Neuronal stem cell (in vitro differentiated cells): ENCODE measurements at places on chromosomes 4 and X.

GRCh38 chr4:16116019-16116418 is 32.2 kb upstream of the PROM1 start:
- H3K4me3 ChIP-seq: no peak overlapping the region
- H3K27me3 ChIP-seq: peaks cover 19% of the 10 kb centered on the region
- H3K4me1 ChIP-seq: peaks cover 1% of the 10 kb centered on the region
- no peaks in the 10 kb centered on the region for H3K36me3 ChIP-seq
- no peak for DNase-seq
- no peak overlapping the region for H3K27ac ChIP-seq

DNA sequence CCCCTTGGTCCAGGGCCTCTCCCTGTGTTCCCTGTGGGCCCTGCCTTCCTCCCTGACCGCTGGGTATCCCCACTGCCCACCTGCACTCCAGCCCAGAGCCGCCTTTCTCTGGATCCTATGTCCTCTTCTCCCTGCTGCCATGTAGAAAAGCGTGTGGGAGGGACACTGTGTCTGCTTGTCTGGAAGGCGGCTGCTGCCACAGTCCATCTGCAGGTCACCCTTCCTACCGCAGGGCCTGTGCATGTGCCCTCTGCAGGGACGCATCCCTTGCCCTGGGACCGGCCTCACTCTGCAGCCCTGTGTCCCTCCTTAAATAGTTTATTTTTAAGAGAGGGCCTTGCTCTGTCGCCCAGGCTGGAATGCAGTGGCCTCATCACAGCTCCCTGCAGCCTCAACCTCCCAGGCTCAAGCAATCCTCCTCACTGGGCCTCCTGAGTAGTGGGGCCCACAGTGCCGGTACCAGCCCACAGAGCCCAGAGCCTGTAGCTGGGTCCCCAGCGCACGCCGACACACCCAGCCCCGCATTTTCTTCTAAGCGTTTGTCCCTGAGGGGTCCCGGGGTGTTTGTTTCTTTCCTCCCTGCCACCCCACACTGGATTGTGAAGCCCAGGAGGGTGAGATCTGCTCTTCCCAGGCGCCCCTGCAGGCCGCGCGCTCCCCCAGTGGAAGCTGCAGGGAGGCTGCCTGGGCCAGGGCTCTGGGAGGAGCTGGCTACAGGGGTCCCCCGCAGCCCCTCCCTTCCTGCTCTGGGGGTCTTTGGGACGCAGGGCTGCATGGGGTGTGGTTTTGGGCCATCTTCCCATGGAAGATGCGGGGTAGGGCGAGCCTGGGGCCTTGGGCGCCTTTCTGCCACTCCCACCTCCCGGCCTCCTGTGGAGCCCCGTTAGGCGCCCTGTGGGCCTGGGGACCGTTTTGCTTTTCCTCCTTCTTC is 12.8 kb upstream of the NAT8L start:
- peaks cover 11% of the 10 kb centered on the region for H3K27me3 ChIP-seq
- peaks cover 5% of the 10 kb centered on the region for H3K4me1 ChIP-seq
- peaks cover 17% of the 10 kb centered on the region for H3K36me3 ChIP-seq
- H3K27ac ChIP-seq: no peak overlapping the region
- DNase-seq: no peak

- no peaks in the 10 kb centered on the region for H3K36me3 ChIP-seq
- H3K4me1 ChIP-seq: no peaks in the 10 kb centered on the region
- H3K27ac ChIP-seq: no peak overlapping the region
- peak; percentile 23 for DNase-seq
- H3K27me3 ChIP-seq: no peaks in the 10 kb centered on the region
Measured at GRCh38 chrX:76253432-76253831, 80.6 kb downstream of the PBDC1 start.

DNA sequence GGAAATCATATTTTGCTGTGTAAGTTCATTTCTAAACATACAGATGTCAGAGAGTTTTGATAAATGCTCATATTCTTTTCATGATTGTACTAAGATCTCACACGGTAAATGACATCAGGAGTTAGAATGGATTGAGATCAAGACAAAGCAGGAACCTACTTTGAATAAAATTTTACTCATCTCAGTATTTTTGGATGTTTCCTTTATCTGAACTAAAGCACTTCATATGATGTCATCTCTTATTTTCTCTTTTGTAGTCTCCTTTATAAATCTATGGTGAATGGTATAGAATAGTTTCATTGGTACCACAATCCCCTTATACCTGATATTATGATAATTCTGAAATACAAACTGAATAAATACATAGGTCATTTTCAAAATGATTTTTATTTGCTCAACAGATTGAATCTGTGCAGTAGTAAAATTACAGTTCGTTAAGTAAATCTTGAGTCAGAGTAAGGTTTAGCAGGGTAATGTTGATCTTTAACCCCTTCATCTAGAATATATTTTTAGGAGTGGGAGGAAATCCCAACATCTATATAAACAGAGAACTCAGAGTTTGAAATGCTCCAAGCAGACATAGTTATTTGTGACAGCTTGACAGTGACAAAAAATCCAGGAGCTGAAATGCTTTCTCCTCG is 180.0 kb downstream of the MGST2 start:
- H3K4me3 ChIP-seq: no peak overlapping the region
- H3K36me3 ChIP-seq: no peaks in the 10 kb centered on the region
- no peak for DNase-seq
- H3K27ac ChIP-seq: no peak overlapping the region
- H3K27me3 ChIP-seq: no peaks in the 10 kb centered on the region

DNA sequence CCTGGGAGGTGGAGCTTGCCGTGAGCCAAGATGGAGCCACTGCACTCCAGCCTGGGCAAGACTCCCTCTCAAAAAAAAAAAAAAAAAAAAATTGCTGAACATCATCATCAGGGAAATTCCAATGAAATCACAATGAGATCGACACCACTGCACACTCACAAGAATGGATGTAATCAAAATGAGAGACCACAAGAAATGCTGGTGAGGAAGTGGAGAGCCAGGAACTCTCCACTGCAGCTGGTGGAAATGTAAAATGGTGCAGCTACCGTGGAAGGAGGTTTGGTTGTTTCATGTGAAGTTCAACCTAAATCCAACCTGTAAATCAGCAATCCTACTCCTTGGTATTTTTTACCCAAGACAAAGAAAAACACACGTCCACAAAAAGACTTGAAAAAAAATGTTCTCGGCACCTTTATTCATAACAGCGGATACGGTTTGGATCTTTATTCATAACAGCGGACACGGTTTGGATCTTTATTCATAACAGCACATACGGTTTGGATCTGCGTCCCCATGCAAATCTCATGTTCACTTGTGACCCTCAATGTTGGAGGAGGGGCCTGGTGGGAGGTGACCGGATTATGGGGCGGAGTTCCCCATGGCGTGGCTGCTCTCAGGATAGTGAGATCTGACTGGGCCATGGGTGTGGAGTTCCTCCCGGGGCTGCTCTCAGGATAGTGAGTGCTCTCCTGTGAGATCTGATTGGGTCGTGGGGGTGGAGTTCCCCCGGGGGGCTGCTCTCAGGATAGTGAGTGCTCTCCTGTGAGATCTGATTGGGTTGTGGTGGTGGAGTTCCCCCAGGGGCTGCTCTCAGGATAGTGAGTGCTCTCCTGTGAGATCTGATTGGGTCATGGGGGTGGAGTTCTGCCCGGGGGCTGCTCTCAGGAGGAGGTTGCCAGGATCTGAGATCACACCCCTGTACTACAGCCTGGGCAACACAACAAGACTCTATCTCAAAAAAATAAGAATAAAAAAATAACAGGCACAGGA is 7.7 kb downstream of the GAK start:
- peaks cover 9% of the 10 kb centered on the region for H3K36me3 ChIP-seq
- no peak overlapping the region for H3K27ac ChIP-seq

DNA sequence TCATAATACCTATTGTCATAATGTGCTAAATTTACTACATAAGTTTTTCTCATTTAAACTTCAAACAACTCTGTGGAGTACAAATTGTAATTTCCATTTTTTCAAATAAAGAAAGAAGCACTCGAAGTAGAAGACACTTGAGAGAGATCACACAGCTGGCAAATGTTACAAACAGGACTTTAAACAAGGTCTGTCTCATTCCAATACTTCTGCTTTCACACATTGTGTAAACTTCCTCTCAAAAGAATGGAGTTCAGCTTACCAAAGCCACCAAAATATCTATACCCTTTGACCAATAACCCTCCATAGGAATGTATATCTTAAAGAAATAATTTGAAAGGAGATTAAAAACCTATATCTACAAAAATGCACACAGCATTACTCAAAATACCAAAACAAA is 88.3 kb downstream of the OPHN1 start:
- H3K27ac ChIP-seq: no peak overlapping the region
- no peaks in the 10 kb centered on the region for H3K36me3 ChIP-seq
- no peaks in the 10 kb centered on the region for H3K27me3 ChIP-seq
- DNase-seq: no peak

GRCh38 chrX:85903692-85904471 is 143.5 kb downstream of the CHM start:
- DNase-seq: no peak
- H3K36me3 ChIP-seq: no peaks in the 10 kb centered on the region
- H3K4me1 ChIP-seq: no peaks in the 10 kb centered on the region
- H3K27ac ChIP-seq: no peak overlapping the region
- no peak overlapping the region for H3K4me3 ChIP-seq
